ENCODE measurements at places on chromosomes 13 and 19. TPM values are rescaled to one million over a fixed set of nuclear protein-coding genes. Genes with fewer than 3 reads are reported as not detected.

The KLK4 gene
- not detected for total RNA-seq

DNA sequence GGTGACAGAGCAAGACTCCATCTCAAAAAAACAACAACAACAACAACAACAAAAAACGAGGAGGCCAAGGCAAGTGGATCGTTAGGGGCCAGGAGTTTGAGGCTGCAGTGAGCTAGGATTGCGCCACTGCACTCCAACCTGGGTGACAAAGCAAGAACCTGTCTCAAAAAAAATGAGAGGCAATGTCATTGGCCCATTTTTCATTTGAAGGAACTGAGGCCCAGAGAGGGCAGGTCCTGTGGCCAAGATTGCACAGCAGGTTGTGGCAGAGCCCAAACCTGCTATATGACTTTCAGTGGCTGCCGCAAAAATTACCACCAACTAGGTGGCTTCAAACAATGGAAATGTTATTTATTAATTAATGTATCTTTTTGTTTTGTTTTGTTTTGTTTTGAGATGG lies 5.5 kb downstream of the PIK3R2 start:
- no peaks in the 10 kb centered on the region for H3K27me3 ChIP-seq
- H3K36me3 ChIP-seq, result peaks cover 17% of the 10 kb centered on the region
- peaks cover 73% of the 10 kb centered on the region for H3K4me1 ChIP-seq
- no peak overlapping the region for H3K4me3 ChIP-seq

DNA sequence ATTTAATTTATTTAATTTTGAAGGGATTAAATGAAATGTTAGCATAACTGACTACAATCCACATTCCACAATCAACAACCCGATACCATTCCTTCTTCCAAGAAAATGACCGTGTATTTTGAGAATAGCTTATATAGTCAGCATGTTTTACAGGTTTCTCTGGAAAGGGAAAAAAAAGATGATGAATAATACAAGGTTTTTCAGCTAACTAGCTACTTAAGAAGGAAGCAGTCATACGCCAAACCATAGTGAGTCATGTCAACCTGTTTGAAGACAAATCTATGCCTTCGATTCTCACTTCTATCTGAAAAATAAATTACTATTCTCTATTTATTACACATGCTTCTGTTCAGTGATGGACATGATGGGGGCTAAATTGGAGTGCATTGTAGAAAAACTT lies 258.6 kb downstream of the EFNB2 start:
- no peaks in the 10 kb centered on the region for H3K4me1 ChIP-seq
- no peaks in the 10 kb centered on the region for H3K27me3 ChIP-seq
- no peak for DNase-seq
- no peak overlapping the region for H3K4me3 ChIP-seq

The CD22 gene
- 3.1 TPM for total RNA-seq

DNA sequence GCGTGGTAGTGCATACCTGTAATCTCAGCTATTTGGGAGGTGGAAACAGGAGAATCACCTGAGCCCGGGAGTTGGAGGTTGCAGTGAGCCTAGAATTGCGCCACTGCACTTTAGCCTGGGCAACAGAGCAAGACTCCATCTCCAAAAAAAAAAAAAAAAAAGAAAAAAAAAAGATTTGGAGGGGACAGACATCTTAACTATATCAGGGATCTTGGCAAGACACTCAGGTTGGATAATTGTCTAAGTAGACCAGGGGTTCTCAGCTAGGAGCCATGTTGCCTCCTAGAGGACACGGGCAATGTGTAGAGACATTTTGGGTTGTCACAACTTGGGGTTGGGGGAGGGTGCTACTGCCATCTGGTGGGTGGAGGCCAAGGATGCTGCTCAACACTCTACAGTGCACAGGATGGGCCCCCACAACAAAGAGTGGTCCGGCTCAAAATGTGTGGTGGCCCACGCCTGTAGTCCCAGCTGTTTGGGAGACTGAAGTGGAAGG lies 1.9 kb upstream of the ZNF580 start:
- peak; percentile 67 for DNase-seq
- no peak overlapping the region for H3K27ac ChIP-seq
- H3K36me3 ChIP-seq, result no peaks in the 10 kb centered on the region
- H3K4me3 ChIP-seq, result no peak overlapping the region
- no peaks in the 10 kb centered on the region for H3K27me3 ChIP-seq

DNA sequence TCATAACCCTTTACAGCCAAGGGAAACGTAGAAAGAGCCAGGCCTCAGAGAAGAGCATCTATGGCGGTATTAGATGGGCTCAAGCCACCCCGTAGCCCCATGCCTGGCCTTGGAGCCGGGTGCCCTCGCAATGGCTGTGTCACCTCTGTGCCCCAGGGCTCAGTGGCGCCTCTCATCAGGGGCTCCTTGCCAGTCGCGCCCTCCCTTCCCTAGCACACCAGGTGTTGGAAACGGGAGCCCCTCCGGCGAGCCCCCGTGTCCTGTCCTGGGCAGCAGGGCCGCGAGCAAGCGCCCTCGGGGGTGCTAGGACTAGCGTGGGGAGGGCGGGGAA lies 453 bp downstream of the ZNF256 start:
- H3K27me3 ChIP-seq, result no peaks in the 10 kb centered on the region
- peak overlapping the region; percentile 86 for H3K4me3 ChIP-seq
- H3K4me1 ChIP-seq, result no peaks in the 10 kb centered on the region
- peaks cover 32% of the 10 kb centered on the region for H3K36me3 ChIP-seq
- no peak for DNase-seq

GRCh38 chr19:6233827-6234511 lies 45.8 kb downstream of the MLLT1 start:
- peak overlapping the region; percentile 83 for H3K27ac ChIP-seq
- peak; percentile 76 for DNase-seq

Measured in stomach (tissue), 19 donors.